ENCODE measurements at places on chromosomes 11 and 22.
A peak's percentile ranks its signal among the peaks of the same experiment; 100 is the strongest.

GRCh38 chr22:38733724-38734381 is 21.9 kb downstream of the SUN2 start:
- peak; percentile 43 for DNase-seq

DNA sequence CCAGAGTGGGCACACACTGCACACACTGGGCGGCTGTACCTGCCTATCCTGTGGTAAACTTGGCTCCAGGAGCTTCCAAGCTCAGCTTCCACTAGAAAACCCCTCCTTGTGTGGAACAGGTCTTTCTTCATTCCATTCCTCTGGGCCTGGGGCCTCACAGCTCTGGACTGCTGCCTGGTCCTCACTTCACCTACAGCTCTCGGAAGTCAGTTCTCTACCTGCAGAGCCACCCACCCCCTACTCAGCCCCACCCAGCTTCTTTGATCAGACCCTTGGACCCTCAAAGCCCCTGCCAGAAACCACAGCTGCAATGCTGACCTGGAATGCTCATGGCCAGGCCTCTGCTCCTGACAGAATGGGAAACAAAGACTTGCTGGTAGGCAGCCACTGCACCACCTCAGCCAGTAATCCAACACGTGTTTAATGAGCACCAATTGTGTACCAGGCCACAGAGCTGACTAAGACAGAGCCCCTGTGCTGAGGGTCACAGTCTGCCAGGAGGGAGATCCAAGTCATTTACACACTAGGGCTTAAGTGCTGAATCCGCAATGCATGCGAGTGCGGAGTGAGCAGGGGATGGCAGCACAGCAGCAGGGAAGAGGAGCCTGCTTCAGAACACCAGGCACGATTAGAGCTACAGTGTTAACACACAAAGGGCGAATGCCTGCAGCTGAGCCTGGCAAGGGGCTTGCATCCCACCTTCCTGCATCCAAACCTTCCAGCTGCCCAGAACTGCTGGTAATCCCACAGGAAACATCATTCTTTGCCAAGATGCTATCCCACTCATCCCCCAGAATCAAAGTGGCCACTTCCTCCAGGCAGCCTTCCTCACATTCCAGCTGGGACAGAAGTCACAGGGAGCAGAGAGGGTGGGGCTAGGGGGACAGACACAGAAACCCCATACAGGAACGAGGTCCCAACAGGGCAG is 4.6 kb downstream of the GNB1L start:
- DNase-seq, result no peak

DNA sequence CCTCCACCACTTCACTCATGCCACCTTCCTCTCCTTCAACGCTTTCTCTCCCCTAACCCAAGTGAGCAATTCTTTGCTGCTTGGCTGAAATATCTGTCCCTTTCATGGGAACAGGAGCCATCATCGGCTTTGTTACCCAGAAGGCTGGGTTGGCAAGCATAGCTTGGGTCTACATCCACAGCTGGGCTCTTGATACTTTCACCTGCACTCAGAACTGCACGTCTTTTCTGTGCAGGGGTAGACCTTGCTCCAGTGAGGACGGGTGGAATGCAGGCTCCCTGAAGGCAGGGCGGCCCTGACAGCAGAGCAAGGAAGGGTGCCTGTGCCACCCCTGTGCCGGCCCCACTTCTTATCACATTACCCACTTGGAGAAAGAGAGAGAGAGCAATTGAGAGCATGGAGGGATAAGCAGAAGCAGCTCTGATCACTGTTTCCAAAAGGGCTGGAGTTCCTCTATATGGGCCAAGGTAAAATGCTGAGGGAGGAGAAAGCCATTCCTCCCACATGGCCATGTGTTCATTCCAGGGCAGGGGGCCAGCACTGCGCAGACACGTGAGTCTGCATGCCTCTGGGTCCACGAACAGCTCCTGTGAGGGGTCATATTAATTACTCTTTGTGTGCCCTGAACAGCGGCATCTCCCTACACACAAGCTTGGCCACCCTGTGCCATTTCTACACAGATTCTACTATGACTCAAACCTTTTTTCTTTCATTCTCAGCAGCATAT is 181.8 kb downstream of the BUD13 start:
- DNase-seq, result no peak

DNA sequence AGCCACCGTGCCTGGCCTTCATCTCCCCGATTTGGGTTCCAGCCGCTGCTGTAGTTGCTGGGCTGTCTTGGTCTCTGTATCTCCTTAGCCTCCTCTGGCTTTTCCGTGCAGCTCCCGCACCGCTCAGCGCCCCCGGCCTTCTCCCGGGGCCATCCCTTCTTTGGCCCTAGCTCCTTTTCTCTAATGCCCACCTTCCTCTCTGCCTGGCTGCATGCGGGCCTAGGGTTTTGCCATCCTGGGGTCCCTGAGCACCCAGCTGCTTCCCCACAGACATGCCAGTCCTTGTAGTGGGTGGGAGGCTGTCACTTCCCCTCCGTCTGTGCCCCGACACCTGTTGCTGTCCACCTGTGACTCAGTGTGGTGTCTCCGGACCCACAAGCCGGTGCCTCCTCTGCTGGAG is 36.4 kb downstream of the KCNJ4 start:
- DNase-seq, result no peak

GRCh38 chr22:38531251-38531938 is 25.3 kb upstream of the DDX17 start:
- no peak for DNase-seq

GRCh38 chr11:72589802-72590761 is 84.1 kb downstream of the PDE2A start:
- peak; percentile 72 for DNase-seq

DNA sequence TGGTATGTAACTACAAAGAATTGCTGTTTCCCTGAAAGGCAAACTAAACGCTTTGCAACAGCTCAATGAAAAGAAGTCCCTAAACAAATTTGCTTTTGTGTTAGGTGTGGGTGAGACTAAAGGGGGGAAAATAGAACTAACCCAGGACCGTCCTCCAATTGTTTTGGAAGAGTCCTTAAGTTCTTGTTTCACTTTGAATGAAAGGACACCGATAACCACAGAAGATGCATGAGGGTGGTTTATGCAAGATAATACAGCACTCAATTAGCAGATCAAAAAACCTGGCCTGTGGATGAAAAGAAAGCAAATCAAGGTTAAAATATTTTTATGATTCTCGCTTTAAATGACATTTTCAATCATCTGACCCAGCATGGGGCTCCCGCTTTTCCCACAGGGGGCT is 304.5 kb upstream of the SYN3 start:
- DNase-seq, result no peak

DNA sequence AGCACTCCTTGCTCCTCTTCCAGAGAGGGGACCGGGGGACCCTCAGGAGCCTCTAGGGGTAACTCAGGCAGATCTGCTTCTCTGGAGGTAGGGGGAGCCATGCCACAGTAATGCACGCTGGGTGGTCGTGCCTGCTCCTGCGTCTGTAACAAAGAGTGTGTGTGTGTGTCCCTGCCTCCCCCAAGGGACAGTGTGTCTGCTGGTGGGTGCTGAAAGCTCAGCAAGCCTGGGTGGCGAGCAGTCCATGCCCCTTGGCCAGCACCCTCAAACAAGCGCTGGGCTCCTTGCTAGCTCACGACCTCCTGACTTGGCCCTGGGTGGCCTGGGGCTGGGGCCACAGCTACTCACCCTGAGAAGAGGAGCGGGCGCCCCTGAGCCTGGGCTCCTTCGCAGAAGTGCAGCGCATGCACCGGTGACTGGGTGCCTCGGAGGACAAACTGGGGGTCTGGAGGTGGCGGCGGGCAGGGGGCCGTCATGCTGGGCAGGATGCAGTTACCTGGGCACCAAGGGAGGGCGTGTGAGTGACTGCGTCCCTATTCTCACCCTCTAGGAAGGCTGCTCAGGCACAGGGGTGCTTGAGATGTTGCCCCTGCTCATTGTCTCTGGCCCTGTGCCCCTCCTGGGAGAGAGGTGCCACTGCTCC is 33.7 kb downstream of the GNB1L start:
- no peak for DNase-seq

DNA sequence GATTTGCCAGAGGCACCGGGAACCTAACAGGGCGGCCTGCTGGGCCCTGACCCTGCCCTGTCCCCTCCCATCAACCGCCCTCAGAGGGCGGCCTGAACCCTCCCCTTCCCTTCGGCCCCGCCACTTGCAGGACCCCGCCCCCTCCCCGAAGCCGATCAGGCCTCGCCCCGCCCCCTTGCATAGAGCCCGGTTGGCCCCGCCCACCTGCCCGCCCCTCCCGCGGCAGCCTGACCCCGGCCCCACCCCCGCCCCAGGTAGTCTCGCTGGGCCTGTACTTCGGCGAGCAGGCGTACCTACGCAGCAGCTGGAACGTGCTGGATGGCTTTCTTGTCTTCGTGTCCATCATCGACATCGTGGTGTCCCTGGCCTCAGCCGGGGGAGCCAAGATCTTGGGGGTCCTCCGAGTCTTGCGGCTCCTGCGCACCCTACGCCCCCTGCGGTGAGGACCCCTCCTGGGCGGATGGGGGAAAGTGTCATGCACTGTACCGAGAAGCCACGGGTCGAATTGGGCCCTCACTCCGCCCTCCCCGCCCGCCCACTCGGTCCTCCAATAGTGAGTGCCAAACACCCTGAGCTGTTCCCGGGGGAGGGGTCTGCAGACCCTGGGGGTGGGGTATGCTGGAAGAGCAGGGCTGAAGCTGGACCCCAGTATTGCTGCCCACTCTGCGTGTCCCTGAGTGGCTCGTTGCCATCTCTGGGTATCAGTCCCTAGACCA is 94.1 kb downstream of the CACNA1I start:
- peak; percentile 72 for DNase-seq

- DNase-seq, result peak; percentile 80
Measured at GRCh38 chr22:35430897-35431322, 31.0 kb downstream of the MCM5 start.

- no peak for DNase-seq
Measured at GRCh38 chr11:69292221-69292648, 1.7 kb upstream of the MYEOV start.

DNA sequence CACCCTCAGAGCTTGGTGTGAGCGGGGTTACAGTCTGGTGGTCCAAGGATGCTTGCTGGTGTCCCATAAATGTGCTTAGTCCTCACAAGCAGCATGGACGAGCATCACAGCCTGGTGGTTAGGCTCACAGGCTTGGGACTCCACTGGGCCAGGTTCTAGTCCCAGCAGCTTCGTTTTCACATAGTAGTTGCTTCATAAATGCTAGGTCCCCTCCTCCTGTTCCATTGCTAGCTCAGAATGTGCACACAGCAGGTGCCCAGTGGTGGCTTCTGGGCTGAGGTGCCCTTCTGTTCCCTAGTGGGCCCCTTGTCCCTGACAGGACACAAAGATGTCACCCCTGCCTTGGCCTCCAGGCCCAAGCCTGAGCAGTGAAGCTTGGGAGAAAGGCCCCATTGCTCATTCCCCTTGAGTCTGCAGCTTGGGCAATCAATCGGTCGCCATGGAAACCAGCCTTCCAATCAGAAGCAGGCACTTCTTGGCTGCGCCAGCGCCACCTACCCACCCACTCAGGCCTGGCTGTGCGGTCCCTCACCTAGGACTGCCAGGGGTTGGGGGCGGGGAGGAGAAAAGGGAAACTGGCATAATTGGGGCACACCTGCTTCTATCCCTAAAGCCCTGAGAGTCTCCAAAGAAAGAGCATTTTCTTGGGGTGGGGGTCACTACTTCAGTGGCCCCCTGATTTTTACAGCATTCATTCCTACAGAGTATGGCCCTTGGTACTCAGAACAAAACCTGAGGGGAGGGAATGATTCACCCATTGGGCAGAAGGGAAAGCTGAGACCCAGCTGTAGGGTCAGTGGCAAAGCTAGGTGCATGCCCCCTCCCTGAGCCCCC is 48.1 kb downstream of the CYTH4 start:
- peak; percentile 73 for DNase-seq

- no peak for DNase-seq
Measured at GRCh38 chr11:68792400-68792966, 41.2 kb upstream of the TESMIN start.

GRCh38 chr11:33835143-33835878 is 56.6 kb downstream of the LMO2 start:
- no peak for DNase-seq

GRCh38 chr11:16809886-16810668 is 71.6 kb downstream of the C11orf58 start:
- DNase-seq, result no peak

DNA sequence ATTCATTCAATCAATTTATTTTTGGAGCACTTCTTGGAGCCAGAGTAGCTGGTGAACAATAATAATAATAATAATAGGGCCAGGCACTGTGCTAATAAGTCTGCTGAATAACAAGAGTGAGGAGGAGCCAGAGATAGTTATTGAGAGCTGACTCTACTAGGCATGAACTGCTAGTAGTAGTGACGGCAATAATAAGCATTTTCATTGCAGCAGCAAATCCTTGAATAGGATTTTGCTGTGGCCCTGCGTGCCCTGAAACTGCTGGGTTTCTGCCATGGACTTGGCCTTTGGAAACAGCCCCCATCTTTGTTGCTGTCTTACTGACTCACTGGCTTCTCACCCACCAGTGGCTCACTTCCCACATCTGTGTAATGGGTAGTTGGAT is 545.9 kb downstream of the MIAT start:
- DNase-seq, result no peak

DNA sequence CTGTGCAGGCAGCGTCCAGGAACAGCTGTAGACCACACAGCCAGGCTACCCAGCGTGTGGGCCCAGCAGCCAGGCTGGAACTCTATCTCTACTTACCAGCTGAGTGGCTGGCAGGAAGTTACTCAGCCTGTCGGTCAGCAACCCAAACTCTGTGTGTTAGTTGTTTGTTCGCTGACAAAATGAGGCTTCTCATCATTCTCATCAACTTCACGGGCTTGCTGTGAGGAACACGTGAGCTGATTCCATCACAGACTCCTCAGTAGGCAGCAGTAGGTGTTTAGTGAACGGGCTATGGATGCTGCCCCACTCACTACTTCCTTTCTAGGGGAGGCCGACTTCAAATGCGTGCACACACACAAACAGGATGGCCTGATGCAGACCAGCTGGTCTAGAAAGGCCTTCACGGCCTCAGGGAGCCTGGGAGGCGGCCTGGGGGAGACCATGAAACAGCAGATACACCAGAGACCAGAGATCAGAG is 830 bp upstream of the SPDYC start:
- DNase-seq, result no peak

DNA sequence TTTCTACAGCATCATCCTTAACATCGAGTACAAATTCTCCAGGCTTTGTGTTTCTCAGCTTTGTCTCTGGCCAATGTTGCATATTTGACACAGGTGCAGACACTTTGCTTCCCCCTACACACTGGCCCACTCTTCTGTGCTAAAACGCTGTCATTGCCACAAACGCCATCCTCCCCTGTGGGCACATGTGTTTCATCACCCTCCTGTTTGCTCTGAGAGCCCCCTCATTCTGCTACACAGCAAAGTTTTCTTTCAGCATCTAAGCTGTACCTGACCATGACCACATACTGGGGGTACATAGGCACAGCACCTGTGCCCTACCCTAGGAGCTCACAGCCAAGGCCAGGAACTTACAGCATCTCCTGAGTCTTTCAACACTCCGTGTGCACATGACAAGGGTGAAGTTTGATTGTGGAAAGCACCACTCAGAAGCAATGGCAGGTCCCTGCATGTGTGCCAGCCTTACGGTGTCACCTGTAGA is 7.9 kb upstream of the IGLL5 start:
- DNase-seq, result no peak

DNA sequence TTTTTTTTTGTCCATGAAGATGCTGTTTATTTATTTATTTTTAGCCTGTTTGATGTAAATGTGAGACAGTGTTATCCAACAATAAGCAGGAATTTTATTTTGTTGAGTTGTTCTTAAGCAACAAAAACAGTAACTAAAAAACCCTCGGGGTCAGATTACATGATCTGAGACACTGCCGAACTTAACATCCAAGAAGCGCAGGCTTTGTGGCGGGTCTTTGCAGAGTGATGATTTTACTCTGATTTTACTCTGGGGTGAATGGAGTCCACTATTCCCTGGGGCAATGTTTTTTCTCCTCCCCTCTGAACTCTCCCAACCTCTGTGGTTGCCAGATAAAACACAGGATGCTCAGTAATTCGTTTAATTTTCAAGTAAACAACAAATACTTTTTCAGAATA is 450.1 kb upstream of the B3GAT1 start:
- no peak for DNase-seq
